ENCODE measurements at places on chromosomes 12 and 14. TPM values are rescaled to one million over a fixed set of nuclear protein-coding genes. Genes with fewer than 3 reads are reported as not detected.

GRCh38 chr14:23513818-23514643 lies 37.5 kb downstream of the ZFHX2 start:
- peak overlapping the region; percentile 22 for H3K27ac ChIP-seq
- H3K4me1 ChIP-seq = peaks cover 27% of the 10 kb centered on the region
- no peaks in the 10 kb centered on the region for H3K36me3 ChIP-seq
- DNase-seq = no peak

SYNDIG1L gene
- 0.30 TPM for total RNA-seq

GRCh38 chr12:106974511-106974910 lies 12.4 kb downstream of the MTERF2 start:
- peaks cover 25% of the 10 kb centered on the region for H3K4me1 ChIP-seq
- H3K27ac ChIP-seq = peak overlapping the region; percentile 31
- H3K36me3 ChIP-seq = peaks cover 58% of the 10 kb centered on the region
- no peaks in the 10 kb centered on the region for H3K27me3 ChIP-seq
- no peak overlapping the region for H3K4me3 ChIP-seq
- no peak for DNase-seq

DNA sequence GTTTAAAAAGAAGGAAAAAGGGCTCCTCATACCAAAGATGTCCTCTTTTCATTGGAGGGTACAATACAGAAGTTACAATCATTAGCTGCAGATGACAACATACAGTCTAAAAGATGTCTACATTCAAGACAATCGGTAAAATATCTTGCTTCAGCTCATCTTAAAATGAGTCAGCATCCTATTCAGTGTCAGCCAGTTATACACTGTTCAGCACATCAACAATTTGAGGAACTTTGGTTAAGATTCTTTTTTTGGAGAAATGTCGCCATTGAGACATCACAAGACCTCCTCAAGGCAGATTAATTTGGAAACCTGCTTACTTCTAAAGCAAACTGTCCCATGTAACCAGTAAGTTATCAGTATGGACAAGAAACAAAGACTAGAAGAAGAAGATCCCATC lies 100.7 kb upstream of the SLC38A4 start:
- peaks cover 13% of the 10 kb centered on the region for H3K27me3 ChIP-seq
- H3K4me1 ChIP-seq = no peaks in the 10 kb centered on the region
- no peak overlapping the region for H3K27ac ChIP-seq
- DNase-seq = no peak
- no peaks in the 10 kb centered on the region for H3K36me3 ChIP-seq

GRCh38 chr14:70807898-70808415 lies 1.4 kb downstream of the MAP3K9 start:
- peaks cover 3% of the 10 kb centered on the region for H3K36me3 ChIP-seq
- peaks cover 11% of the 10 kb centered on the region for H3K4me1 ChIP-seq
- peak overlapping the region; percentile 93 for H3K4me3 ChIP-seq
- H3K27me3 ChIP-seq = no peaks in the 10 kb centered on the region

DNA sequence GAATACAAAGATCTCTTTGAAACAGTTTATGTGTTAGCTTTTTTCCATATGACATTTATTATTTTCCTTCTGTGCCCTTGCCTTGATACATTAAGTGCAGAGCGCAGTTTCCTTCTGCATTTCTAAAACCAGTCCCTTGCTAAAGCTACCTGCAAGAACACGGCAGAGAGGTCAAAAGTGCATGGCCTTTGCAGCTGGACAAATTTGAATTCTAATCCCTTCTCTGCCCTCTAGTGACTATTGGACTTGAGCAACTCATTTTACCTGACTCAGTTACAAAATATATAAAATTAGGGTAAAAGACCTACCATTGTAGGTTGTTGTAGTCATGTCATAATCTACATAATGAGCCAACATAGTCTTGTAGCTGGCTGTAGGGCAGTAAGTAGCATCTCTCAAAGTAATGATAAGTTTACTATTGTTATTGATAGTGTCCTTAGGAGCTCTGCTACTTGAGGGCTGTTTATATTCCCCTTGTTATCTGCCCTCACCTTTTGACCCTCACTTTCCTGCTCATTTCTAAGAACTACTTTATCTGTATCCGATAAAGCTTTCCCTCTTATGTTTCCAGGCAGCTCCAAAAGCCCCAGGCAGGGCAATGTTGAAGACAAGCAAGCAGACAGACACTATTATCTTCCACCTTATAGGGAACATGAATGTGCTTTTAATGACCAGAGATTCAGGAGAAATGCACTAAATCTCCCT lies 120.0 kb upstream of the PDZRN4 start:
- H3K27ac ChIP-seq = no peak overlapping the region
- H3K36me3 ChIP-seq = no peaks in the 10 kb centered on the region
- H3K4me3 ChIP-seq = no peak overlapping the region
- no peaks in the 10 kb centered on the region for H3K27me3 ChIP-seq
- no peak for DNase-seq
- H3K4me1 ChIP-seq = no peaks in the 10 kb centered on the region

FAM90A1 gene
- total RNA-seq = not detected

DNA sequence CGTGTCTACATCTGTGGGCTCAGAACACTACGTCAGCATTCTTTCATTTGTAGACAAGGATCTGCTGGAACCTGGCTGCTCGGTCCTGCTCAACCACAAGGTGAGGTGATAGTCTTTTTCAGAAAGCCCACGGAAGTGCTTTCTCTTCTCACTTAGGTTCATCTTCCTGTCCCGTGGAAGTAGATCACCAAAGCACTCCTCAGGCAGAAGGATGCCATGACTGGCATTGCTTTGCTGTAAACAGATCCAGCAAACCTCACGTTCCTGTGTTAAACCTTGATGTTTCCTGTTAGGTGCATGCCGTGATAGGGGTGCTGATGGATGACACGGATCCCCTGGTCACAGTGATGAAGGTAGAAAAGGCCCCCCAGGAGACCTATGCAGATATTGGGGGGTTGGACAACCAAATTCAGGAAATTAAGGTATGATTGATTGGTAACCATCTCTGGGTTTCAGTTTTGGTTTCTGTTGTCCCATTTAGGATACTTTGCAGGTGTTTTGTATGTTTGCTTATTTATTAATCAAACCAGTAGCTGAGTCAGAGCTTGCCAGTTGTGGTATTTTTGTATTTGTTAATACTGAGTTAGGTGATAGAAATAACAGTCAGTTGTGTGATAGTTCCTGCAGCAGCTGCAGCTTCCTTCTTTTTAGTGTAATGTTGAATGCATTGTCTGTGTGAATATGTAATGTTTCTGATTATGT lies 7.5 kb downstream of the PSMC1 start:
- DNase-seq = no peak
- H3K27me3 ChIP-seq = no peaks in the 10 kb centered on the region
- peaks cover 28% of the 10 kb centered on the region for H3K36me3 ChIP-seq
- H3K4me3 ChIP-seq = no peak overlapping the region

GPRC5D gene
- not detected for total RNA-seq

DNA sequence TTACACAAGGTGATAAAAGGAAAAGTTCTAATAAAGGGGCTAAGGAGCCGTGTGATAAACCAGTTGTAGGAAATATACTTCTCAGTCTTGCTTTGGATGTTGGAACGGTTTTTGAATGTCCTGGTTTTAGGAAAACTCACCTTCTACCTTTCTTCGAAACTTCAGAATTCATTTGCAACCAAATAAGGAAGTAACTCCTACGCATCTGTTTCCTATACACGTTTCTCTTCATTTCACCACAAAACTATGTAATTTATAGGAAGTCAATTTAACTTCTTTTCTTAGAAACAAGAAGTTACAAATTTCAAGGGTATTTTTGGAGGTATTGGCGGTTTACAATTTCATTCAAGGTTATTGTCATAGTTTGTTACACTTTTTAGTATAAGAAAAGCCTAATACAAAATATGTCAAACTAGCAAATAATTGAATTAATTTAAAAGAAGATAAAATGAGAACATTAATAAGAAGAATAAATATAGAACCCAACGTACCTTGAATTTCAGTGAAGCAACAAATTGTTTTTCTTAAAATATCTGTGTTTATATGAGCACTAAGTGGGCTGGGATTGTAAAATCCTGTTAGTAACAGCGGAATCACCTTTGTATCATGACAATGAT lies 33.2 kb upstream of the CD69 start:
- no peaks in the 10 kb centered on the region for H3K36me3 ChIP-seq
- no peaks in the 10 kb centered on the region for H3K27me3 ChIP-seq
- H3K4me3 ChIP-seq = peak overlapping the region; percentile 64
- no peak overlapping the region for H3K27ac ChIP-seq

FOXN4 gene
- not detected for total RNA-seq

DNA sequence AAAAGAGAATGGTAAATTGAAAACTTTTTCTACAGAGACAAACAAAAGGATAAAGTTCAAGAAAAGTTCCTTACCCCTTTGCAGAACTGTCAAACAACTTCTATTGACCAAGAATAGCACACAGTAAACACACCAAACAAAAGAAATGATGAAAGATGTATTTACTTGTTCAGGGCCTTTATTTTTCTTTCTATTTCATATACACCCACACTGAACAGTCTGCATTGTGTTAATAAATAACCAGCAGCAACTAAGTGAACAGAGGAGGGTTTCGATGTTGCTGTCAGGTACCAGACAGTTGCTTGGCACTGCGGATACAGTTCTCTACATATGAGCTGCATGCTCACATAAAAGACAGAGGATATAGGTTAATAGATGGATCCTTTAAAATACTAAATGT lies 122.1 kb downstream of the SOX5 start:
- H3K4me3 ChIP-seq = no peak overlapping the region
- no peaks in the 10 kb centered on the region for H3K36me3 ChIP-seq
- no peak overlapping the region for H3K27ac ChIP-seq

GLIPR1L1 gene
- not detected for total RNA-seq

GRCh38 chr12:26651566-26652188 lies 181.3 kb downstream of the ITPR2 start:
- H3K4me1 ChIP-seq = no peaks in the 10 kb centered on the region
- no peak overlapping the region for H3K27ac ChIP-seq
- DNase-seq = peak; percentile 17
- no peak overlapping the region for H3K4me3 ChIP-seq
- peaks cover 80% of the 10 kb centered on the region for H3K36me3 ChIP-seq

- peaks cover 3% of the 10 kb centered on the region for H3K4me1 ChIP-seq
- no peaks in the 10 kb centered on the region for H3K27me3 ChIP-seq
- H3K27ac ChIP-seq = no peak overlapping the region
- no peak overlapping the region for H3K4me3 ChIP-seq
Measured at GRCh38 chr12:128531170-128531569, 264.2 kb downstream of the TMEM132C start.

GRCh38 chr12:386651-387050 lies 2.5 kb downstream of the KDM5A start:
- no peaks in the 10 kb centered on the region for H3K27me3 ChIP-seq
- H3K36me3 ChIP-seq = peaks cover 6% of the 10 kb centered on the region
- H3K4me3 ChIP-seq = peak overlapping the region; percentile 39
- H3K27ac ChIP-seq = no peak overlapping the region
- H3K4me1 ChIP-seq = peaks cover 23% of the 10 kb centered on the region

PTGDR gene
- 0.38 TPM for total RNA-seq

GRCh38 chr12:1117970-1118563 lies 127.0 kb downstream of the ERC1 start:
- H3K4me3 ChIP-seq = no peak overlapping the region
- no peak overlapping the region for H3K27ac ChIP-seq
- H3K4me1 ChIP-seq = peaks cover 15% of the 10 kb centered on the region
- peak; percentile 73 for DNase-seq

RNF31 gene
- total RNA-seq = 85.7 TPM

FAM181A gene
- total RNA-seq = not detected

UBE2N gene
- total RNA-seq = 73.4 TPM

GRCh38 chr14:65834812-65835211 lies 422.3 kb downstream of the FUT8 start:
- no peak overlapping the region for H3K4me3 ChIP-seq
- H3K27ac ChIP-seq = peak overlapping the region; percentile 58

- no peaks in the 10 kb centered on the region for H3K36me3 ChIP-seq
- DNase-seq = no peak
- H3K27me3 ChIP-seq = no peaks in the 10 kb centered on the region
- no peaks in the 10 kb centered on the region for H3K4me1 ChIP-seq
- H3K27ac ChIP-seq = no peak overlapping the region
Measured at GRCh38 chr12:76109879-76110278, 25.4 kb upstream of the NAP1L1 start.

DNA sequence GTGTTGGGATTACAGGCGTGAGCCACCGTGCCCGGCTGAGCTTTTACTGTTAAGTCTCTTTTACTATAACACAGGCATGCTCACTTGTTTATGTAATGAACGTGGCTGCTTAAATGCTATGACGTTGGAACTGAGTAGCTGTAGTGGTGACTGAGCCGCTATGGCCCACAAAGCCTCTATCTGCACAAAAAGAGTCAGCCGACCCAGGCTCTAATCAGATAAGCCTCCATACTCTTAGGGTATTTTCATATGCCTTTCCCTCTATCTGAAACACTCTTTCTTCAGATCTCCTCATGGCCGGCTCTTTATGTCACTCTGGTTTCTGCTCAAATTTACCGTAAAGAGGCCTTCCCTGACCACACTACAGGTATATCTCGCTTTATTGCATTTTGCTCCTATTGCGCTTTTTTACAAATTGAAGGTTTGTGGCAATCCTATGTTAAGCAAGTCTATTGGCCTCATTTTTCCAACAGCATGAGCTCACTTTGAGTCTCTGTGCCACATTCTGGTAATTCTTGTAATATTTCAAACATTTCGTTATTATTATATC lies 8.0 kb downstream of the SLC2A14 start:
- H3K36me3 ChIP-seq = no peaks in the 10 kb centered on the region
- no peaks in the 10 kb centered on the region for H3K27me3 ChIP-seq
- H3K27ac ChIP-seq = no peak overlapping the region
- no peak overlapping the region for H3K4me3 ChIP-seq
- no peak for DNase-seq

RBM25 gene
- 161 TPM for total RNA-seq

CCDC175 gene
- total RNA-seq = not detected

AICDA gene
- not detected for total RNA-seq

DNA sequence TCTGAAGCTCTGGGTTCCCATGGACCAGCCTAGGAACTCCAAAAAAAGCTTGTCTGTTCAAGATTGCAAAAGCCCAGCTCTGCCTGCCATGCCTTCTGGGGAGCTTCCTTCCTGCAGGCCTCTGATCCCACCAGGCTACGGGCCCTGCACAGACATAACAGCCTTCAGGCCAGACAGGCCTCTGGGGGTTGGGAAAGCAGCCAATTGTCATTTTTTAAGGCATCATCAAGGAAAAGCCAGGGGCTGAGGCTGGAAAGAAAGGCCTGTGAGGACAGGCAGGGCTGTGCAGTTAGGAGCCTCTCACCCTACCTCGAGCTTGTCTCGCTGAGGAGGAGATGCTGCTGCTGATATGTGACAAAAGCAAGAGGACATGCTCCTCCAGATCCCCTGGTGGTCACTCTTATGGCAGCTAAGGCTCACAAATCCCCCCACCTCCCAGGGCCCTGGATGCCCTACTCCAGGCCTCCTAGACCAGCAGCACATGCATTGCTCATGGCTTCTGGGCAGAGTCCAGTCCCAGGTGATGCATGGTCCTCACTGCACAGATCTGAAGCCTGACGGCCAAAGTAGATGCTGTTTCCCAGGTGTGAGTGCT lies 2.9 kb downstream of the TMEM229B start:
- peaks cover 87% of the 10 kb centered on the region for H3K4me1 ChIP-seq
- peak overlapping the region; percentile 48 for H3K4me3 ChIP-seq
- no peak for DNase-seq
- H3K27me3 ChIP-seq = no peaks in the 10 kb centered on the region

LRFN5 gene
- total RNA-seq = not detected

GRCh38 chr14:59371771-59372170 lies 93.4 kb downstream of the GPR135 start:
- DNase-seq = no peak
- no peak overlapping the region for H3K4me3 ChIP-seq
- no peak overlapping the region for H3K27ac ChIP-seq

SLC2A14 gene
- not detected for total RNA-seq
